ENCODE measurements at places on chromosomes 11 and 22. TPM values are rescaled to one million over a fixed set of nuclear protein-coding genes. Genes with fewer than 3 reads are reported as not detected.

CHKB gene
- total RNA-seq, result 63.3 TPM

CYTH4 gene
- total RNA-seq, result 16.3 TPM

ESAM gene
- total RNA-seq, result 0.94 TPM

IGLL1 gene
- not detected for total RNA-seq

RASSF10 gene
- total RNA-seq, result not detected

HNRNPUL2 gene
- total RNA-seq, result 61.9 TPM

PPME1 gene
- total RNA-seq, result 54.5 TPM

MMP7 gene
- not detected for total RNA-seq

DKK3 gene
- total RNA-seq, result 0.23 TPM

UPK3A gene
- not detected for total RNA-seq

TPH1 gene
- total RNA-seq, result 0.50 TPM

C11orf16 gene
- not detected for total RNA-seq

METTL15 gene
- total RNA-seq, result 16.7 TPM

ACRV1 gene
- total RNA-seq, result not detected

OR4D5 gene
- total RNA-seq, result not detected

FLRT1 gene
- total RNA-seq, result not detected

OR51A2 gene
- not detected for total RNA-seq

TMEM132A gene
- 0.99 TPM for total RNA-seq

PLAAT2 gene
- not detected for total RNA-seq

APOA5 gene
- total RNA-seq, result not detected

SYCE3 gene
- total RNA-seq, result not detected

HSPA8 gene
- 3,768 TPM for total RNA-seq

RIMBP3C gene
- total RNA-seq, result not detected

TRIM51 gene
- total RNA-seq, result not detected

MDK gene
- 0.90 TPM for total RNA-seq

PDXP gene
- total RNA-seq, result 46.2 TPM

ALX4 gene
- total RNA-seq, result not detected

GGTLC3 gene
- not detected for total RNA-seq

FGF4 gene
- not detected for total RNA-seq
